ENCODE measurements at places on chromosomes 16 and 17.

GRCh38 chr16:49213594-49213993 lies 68.0 kb downstream of the CBLN1 start:
- DNase-seq = no peak

GRCh38 chr16:20678242-20678641 lies 19.2 kb downstream of the ACSM1 start:
- DNase-seq = no peak

DNA sequence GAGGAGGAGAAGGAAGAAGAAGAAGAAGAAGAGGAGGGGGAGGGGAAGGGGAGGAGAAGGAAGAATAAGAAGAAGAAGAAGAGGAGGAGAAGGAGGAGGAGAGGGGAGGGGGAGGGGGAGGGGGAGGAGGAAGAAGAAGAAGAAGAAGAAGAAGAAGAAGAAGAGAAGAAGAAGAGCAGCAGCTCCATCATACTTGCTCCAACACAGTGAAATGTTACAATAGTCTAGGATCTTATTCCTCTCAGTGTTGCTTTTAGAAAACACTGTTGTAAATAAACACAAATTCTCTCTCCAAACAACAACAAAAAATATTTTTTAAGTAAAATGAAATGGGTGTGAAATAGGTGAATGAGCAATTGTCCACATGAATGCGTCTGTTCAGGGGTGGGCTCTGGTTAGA lies 126.6 kb upstream of the KCNJ16 start:
- DNase-seq = no peak

DNA sequence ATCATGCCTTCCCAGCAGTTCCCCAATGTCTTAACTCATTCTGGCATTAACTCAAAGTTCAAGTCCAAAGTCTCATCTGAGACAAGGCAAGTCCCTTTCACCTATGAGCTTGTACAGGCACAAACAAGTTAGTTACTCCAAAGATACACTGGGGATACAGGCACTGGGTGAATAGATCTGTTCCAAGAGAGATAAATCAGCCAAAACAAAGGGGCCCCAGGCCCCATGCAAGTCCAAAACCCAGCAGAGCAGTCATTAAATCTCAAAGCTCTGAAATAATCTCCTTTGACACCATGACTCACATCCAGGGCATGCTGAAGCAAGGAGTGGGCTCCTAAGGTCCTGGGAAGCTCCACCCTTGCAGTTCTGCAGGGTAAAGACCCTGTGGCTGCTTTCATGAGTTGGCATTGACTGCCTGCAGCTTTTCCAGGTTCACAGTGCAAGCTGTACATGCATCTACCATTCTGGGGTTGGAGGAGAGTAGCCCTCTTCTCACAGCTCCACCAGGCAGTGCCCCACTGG lies 332.2 kb upstream of the KIF2B start:
- no peak for DNase-seq

DNA sequence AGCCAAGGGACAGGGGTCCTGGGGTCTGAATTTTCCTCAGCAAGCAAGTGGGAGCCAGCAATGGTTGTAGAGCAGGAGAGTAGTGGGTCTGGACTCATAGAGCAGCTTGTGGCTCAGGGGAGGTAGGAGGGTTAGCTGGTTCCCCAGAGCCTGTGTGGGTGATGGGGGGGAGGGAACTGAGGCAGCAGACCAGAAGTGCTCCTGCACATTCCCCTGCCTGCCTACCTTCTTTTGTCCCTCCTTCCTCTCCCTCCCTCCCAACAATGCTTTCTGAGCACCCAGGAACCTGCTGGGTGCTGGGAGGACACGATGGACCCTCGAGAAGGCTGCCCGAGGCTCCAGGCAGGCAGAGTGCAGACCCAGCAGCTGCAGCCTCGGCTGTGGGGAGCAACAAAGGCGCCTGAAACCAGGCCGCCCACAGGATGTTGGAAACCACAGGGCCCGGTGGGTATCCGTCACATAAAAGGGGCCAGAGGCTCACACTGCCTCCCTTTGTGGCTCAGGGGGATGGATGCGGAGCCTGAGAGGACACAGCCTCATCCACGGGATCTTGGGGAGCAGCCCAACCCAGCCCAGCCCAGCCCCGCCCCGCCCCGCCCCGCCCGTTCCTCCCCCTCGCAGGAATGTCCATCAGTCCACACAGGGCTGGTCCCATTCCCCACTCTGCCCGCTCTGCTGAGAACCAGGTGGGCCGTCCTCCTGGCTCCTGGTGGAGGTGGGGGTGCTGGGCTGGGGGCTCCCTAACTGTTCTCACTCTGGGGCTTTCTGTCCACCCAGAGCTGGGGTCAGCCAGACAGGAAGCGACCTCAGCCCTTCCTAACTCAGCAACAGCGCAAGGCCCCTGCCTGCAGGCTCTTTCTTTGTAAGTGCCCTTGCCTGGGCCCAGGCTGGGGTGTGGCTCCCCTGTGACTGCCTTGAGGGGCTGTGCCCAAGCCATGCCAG lies 1.7 kb upstream of the NLRC3 start:
- DNase-seq = no peak

DNA sequence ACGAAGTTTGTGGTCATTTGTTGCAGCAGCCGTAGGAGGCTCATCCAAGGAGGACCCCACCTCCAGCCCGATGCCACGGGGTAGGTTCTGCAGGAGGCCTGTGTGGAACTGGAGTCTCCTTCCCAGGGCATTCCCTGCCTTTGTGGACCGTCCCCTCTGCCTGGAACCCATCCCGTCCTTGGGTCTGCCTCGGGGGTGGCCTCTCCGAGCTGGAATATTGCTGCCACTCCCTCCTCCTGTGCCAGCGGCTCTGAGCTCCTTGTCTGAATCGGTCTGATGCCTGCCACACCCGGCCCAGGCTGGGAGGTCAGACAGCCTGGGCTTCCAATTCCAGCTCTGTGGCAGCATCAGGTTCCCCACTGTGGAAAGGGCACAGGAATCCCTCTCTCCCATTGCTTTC lies 18.8 kb downstream of the DOC2B start:
- DNase-seq = no peak

DNA sequence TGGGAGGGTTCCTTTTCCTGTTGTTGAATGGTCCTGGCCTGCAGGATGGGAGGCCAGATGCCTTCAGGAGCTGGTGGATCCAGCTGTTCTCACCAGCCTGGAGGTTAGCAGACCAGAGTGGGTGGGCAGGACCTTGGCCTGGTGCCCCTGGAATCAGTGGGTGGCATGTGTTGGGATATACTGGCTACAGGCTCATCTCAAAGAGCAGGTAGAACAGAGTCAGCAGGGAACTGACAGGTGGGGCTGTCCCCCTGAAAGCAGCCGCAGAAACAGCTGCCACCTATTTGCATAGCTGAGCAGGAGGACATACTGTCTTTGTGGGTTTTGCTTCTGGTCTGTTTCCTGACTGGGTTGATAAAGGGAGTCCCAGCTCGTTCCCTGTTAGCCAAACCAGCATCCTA lies 144.1 kb downstream of the RAB11FIP4 start:
- DNase-seq = peak; percentile 86

DNA sequence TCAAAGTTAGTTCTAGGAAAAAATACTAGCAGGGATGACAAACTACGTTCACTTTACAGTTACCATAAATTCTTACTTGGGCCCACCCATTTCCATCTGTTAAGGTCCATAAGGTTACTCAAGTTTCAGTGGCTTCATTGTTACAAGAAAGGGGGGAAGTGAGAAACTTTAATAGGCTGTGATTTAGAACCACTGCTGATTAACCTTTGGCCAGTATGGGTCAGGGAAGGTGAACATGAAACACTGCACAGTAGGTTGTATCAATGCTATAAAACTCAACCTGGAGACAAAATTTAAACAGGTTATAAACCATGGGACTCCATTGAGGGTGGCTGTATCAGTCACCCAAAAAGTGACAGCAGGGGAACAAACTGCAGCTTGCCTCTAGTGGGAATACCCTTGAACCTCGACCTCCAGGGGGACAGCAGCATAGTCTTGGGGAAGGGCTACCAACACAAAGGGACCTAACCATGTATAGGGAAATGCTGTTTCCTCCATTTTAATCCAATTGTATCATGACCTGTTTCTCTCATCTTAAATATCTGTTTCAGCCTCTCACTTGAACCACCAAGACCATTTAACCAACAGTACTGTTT lies 10.4 kb downstream of the PTRH2 start:
- no peak for DNase-seq

GRCh38 chr17:41907185-41907556 lies 11.6 kb downstream of the ACLY start:
- no peak for DNase-seq

DNA sequence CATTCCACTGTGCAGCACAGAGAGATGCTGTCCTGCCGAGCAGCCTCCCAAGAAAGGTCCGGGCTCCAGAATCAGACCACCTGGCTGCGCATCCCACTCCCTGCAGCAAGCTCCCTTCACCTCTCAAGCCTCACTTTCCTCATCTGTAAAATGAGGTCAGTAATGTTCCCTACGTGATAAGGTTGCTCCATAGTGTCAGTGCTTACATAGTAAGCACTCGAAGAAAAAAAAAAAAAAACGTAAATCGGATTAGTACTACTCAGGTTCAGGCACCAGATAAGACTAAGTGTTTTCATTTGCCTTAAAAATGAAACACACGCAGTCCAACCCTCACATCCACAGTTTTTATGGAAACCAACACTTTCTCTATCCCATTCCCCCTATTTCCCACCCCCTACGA lies 76.7 kb downstream of the CCT6B start:
- no peak for DNase-seq

- DNase-seq = no peak
Observed at GRCh38 chr17:78306913-78307312, 53.0 kb downstream of the SOCS3 start.

DNA sequence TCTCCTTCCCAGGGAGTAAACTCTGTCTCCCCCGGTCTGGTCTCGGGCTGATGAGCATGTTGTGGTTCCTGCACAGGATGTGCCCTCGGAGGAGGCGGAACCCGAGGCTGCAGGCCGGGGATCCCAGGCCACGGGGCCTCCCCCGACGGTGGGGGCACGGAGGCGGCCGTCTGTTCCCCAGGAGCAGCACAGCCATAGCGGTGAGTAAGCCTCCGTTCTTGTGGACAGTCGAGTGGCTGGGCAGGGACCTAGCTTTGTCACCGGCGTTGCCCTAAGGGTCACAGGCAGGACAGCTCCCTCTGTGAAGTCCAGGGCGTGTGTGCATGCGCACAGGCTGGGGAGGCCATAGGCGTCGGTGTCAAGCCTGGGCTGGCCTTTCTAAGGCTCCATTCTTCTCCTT lies 3.5 kb downstream of the ZNF213 start:
- DNase-seq = no peak

GRCh38 chr17:29073520-29073919 lies 30.6 kb downstream of the PIPOX start:
- DNase-seq = no peak

DNA sequence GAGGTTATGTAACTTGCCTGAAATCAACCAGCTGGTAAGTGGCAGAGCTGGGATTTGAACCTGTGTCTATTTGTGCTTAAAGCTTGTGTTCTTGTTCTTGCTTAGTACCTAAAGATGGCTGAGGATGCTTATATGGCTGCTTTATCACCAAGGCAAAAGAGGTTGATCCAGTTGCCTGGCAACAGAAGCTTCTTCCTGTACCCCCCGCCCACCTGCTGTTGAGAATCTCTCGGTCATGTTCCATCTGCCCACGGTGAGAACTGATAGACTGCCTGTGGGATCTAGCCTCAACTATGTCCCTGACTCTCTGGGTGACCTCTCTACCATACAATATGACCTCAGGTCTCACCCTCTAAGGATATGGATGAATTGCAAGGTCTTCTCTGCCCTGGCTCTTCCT lies 60.7 kb downstream of the ABCC6 start:
- no peak for DNase-seq

DNA sequence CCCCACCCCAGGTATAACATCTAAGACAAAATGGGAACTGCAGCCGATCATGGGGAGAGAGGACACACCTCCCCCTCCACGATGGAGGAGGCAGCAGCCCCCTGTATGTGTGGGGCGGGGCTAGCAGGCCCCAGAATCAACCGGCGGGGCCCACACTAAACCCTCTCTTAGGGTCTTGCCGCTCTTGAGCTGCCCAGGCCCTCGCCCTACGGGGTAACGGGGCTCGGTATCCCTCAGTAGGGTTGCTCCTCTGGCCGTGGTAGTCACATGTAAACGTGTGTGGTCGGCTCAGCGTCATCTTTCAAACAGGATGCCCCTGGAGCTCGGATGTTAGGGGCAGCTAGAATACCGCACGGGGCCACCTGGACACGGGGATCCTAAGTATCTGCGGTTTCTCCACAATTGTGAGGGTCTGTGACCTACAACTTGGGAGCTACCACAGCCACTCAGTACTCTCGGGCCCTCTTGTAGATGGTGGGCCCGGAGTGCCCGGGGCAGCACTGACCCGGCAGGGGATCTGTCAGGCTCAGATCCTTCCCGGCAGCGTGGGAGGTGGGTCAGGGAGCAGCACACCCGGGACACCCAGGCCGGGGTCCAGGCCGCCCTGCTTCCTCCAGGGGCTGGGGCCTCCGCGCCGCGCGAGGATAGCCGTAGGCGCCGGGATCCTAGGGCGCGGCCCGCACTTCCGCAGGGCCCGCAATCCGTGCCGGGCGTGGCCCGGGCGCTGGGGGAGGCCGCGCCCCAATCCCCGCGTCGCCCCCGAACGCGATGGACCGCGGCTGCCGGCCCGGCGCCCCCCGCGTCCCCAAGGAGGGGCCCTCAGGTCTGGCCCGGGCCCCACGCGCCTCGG lies 781 bp downstream of the ARHGDIA start:
- no peak for DNase-seq

DNA sequence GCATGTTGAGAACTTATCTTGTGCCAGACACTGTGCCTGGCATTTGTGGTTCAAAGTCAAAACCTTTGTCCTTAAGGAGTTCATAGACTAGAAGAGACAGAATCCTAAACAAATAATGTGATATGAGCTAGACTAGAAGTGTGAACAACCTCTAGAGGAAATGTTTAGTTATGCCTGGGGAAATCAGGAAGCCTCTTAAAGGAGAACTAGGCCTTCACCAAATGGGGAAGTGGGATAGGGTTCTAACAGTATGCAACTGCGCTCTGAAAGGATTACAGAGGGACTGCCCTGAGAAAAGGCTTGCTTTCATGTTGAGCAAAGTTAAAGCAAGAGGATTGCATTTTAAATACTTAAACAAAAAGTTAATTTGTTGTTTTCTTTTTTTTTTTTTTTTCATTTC lies 4.9 kb downstream of the RUNDC1 start:
- no peak for DNase-seq

- no peak for DNase-seq
Observed at GRCh38 chr17:70265471-70265870, 96.1 kb downstream of the KCNJ2 start.

- no peak for DNase-seq
Observed at GRCh38 chr16:11273721-11274324, 394 bp upstream of the PRM3 start.

DNA sequence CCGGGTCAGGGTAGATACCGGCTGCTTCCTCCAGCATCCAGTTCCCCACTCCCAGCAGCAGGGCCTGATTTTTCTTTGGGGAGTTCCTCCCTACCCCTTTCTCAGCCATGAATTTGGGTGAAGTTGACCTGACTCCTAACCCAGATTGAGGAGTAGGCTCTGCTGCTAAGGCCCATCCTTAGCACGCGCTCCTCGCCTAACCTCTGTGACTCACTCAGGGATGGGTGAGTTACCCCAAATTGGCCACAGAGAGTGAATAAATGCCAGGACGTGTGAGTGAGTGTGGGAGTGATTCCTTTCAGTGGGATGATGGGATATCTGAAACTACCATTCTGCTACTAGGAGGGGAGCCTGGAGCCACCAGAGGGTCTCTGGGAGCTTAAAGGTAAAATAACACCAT lies 28.9 kb upstream of the ABCC12 start:
- DNase-seq = no peak

GRCh38 chr17:35407531-35407930 lies 24.8 kb downstream of the SLFN12 start:
- DNase-seq = no peak

GRCh38 chr17:36196131-36196486 lies 449 bp downstream of the CCL3L1 start:
- no peak for DNase-seq

- DNase-seq = no peak
Observed at GRCh38 chr17:251531-251930, 70.1 kb upstream of the DOC2B start.
